Colonic mucosa (tissue), 4 donors: ENCODE measurements at places on chromosomes 1 and 21. TPM values are rescaled to one million over a fixed set of nuclear protein-coding genes. Genes with fewer than 3 reads are reported as not detected.

GRCh38 chr1:1895456-1896336 is 4.8 kb upstream of the GNB1 start:
- no peaks in the 10 kb centered on the region for H3K27me3 ChIP-seq
- H3K4me3 ChIP-seq: no peak overlapping the region
- no peak for DNase-seq
- H3K36me3 ChIP-seq: no peaks in the 10 kb centered on the region

DNA sequence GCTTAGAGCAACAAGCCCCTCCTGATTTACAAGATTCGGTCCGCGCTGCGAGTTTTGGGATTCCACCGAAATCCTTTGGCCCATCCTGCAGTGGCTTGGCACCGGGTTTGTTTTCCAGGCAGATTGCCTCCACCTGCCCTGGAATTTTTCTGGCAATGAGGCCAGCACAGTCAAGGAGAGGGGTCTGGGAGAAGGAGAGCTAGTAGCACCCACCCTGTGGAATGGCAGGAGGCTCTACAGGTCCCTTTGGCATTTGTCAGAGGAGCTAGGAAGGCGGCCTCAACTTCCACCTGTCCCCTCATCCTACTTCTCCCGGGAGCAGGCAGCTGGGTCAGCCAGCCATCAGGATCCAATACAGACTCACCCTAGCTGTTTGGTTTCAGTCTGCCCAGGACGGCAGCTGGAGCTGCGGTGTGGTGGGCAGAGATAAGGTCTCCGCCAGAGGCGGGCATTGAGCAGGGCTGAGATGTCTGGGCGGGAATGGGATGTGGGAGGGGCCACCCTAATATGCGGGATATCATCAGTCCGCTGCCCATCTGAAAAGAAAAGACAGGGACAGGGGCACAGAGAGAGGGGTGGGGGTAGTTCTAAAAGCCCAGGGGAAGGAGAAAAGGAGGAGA is 37.8 kb upstream of the PRELP start:
- H3K27ac ChIP-seq: no peak overlapping the region
- no peak overlapping the region for H3K4me3 ChIP-seq
- no peaks in the 10 kb centered on the region for H3K27me3 ChIP-seq
- H3K4me1 ChIP-seq: peaks cover 4% of the 10 kb centered on the region
- DNase-seq: no peak
- no peaks in the 10 kb centered on the region for H3K36me3 ChIP-seq

- H3K4me1 ChIP-seq: no peaks in the 10 kb centered on the region
- H3K27me3 ChIP-seq: peaks cover 22% of the 10 kb centered on the region
- no peaks in the 10 kb centered on the region for H3K36me3 ChIP-seq
- no peak for DNase-seq
- H3K4me3 ChIP-seq: peak overlapping the region; percentile 45
- peak overlapping the region; percentile 75 for H3K27ac ChIP-seq
Measured at GRCh38 chr21:46100020-46100419, 2.1 kb downstream of the COL6A2 start.

GRCh38 chr1:76940571-76941335 is 73.5 kb downstream of the ST6GALNAC5 start:
- no peaks in the 10 kb centered on the region for H3K4me1 ChIP-seq
- no peak for DNase-seq
- no peak overlapping the region for H3K27ac ChIP-seq

GRCh38 chr1:81550753-81551152 is 250.0 kb upstream of the ADGRL2 start:
- H3K4me3 ChIP-seq: no peak overlapping the region
- no peak overlapping the region for H3K27ac ChIP-seq
- peak; percentile 29 for DNase-seq
- no peaks in the 10 kb centered on the region for H3K36me3 ChIP-seq
- no peaks in the 10 kb centered on the region for H3K4me1 ChIP-seq

DNA sequence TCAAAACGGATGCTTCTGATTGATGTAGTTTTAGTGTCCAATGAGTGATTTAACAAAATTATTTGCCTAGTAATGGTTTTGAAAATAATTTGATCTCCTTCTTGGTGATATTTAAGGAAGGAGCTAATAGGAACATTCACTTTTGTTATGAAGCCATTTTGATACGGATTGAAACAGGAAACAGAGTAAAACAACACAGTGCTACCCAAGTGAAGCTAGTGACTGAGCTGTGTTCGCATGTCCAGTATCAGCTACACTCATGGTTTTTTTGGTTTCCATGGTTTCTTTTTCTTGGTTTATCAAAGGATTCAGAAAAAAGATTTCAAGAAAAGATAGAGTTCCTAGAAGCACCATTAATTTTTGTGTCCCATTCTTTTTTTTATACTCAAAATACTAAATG is 40.1 kb upstream of the PLEKHO1 start:
- H3K27ac ChIP-seq: peak overlapping the region; percentile 30
- H3K4me3 ChIP-seq: no peak overlapping the region
- H3K27me3 ChIP-seq: no peaks in the 10 kb centered on the region
- no peaks in the 10 kb centered on the region for H3K4me1 ChIP-seq
- H3K36me3 ChIP-seq: no peaks in the 10 kb centered on the region

The PLA2G2D gene
- 0.25 TPM for total RNA-seq

DNA sequence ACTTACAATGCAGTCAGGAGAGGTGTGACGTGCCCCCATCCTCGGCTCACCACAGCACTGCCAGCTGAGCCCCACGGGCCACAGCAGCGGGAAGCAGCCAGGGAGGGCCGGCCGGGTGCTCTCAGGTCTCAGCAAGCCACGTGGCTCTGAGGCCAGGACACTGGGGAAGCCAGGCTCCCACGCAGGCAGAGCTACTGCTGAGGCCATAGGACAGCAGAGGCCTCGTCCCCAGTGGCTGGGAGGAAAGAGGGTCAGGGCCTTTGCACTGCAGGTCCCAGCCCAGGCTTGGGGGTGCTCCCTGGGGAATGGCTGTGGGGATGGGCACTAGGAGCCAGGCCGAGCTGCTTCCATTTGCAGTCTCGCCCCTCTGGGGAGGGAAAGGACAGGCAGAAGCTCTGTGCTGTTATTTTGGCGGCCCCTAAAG is 5.8 kb downstream of the LRRC47 start:
- H3K4me3 ChIP-seq: no peak overlapping the region
- no peaks in the 10 kb centered on the region for H3K36me3 ChIP-seq
- no peaks in the 10 kb centered on the region for H3K27me3 ChIP-seq
- no peak for DNase-seq
- no peak overlapping the region for H3K27ac ChIP-seq
- peaks cover 13% of the 10 kb centered on the region for H3K4me1 ChIP-seq

The ANKRD45 gene
- 0.49 TPM for total RNA-seq

DNA sequence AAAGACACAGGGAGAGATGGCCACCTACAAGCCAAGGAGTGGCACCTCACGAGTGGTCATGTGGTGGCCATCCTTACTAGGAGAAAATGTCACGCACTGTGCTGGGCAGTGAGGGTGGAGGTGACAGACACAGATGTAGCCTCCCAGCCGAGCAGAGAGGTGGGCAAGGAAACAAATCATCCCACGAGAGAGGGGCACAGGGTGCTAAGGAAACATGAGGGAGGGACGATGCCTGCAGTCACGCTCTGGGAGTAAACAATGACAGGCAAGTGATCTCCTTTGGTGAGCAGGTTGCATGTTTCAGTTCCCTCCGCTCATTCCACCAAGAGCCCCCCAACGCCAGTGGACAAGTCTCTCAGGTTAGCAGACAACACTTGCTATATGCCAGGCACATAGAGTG is 65.8 kb downstream of the CD247 start:
- H3K27me3 ChIP-seq: no peaks in the 10 kb centered on the region
- no peak for DNase-seq

GRCh38 chr1:44072204-44072603 is 40.9 kb upstream of the SLC6A9 start:
- no peak for DNase-seq
- no peaks in the 10 kb centered on the region for H3K4me1 ChIP-seq
- no peak overlapping the region for H3K4me3 ChIP-seq
- no peak overlapping the region for H3K27ac ChIP-seq
- H3K36me3 ChIP-seq: no peaks in the 10 kb centered on the region

- no peak overlapping the region for H3K27ac ChIP-seq
- H3K27me3 ChIP-seq: no peaks in the 10 kb centered on the region
- peaks cover 12% of the 10 kb centered on the region for H3K36me3 ChIP-seq
- H3K4me1 ChIP-seq: no peaks in the 10 kb centered on the region
Measured at GRCh38 chr1:46013581-46013980, 118.8 kb downstream of the PIK3R3 start.

DNA sequence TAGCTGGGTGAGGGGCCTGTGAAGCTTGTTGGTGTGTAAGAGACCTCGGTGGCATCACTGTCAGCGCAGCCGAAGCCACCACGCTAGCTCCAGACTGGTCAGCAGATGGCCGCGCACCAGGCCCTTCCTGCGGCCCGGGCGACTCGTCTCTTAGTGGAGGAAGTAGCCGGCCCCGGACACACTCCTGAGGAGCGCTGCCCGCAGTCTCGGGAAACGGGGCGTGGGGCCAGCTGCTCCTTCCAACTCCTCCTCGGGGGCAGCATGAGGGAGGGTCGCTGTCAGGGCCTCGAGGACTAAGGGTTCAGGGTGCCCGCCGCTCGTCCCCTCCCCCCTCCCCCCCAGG is 20.4 kb downstream of the H3-3A start:
- H3K4me3 ChIP-seq: peak overlapping the region; percentile 89
- H3K27me3 ChIP-seq: no peaks in the 10 kb centered on the region
- no peaks in the 10 kb centered on the region for H3K4me1 ChIP-seq
- H3K27ac ChIP-seq: peak overlapping the region; percentile 61

GRCh38 chr1:93715529-93716126 is 34.0 kb upstream of the BCAR3 start:
- no peaks in the 10 kb centered on the region for H3K36me3 ChIP-seq
- H3K4me3 ChIP-seq: no peak overlapping the region
- H3K27me3 ChIP-seq: no peaks in the 10 kb centered on the region

DNA sequence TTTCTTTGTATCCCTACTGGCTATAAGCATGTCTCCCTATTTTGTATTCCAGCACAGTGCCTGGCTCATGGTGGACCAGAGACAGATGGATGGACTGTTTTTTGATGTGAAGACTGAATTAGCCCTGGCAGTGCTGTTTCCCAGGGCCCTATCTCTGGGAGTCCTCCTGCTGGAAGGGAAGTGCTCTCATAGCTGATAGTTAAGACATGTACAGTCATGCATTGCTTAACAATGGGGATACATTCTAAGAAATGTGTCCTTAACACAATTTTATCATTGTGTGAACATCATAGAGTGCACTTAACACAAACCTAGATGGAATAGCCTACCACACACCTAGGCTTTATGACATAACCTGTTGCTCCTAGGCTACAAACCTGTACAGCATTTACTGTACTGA is 21.1 kb downstream of the TLCD4 start:
- no peak for DNase-seq
- no peak overlapping the region for H3K4me3 ChIP-seq
- H3K4me1 ChIP-seq: no peaks in the 10 kb centered on the region
- no peaks in the 10 kb centered on the region for H3K27me3 ChIP-seq

The NES gene
- total RNA-seq: 8.1 TPM
